ENCODE measurements at places on chromosomes 4 and X. TPM values are rescaled to one million over a fixed set of nuclear protein-coding genes. Genes with fewer than 3 reads are reported as not detected.

Gene ARMCX4
- 23.7 TPM for total RNA-seq

GRCh38 chrX:48761674-48762471 is at the start of gene GLOD5:
TSS of gene GLOD5 (plus strand) at chrX:48761747. CDS start at chrX:48761791, 44 bp downstream.
- peak; percentile 16 for DNase-seq

- no peak for DNase-seq
Measured at GRCh38 chrX:129744861-129745321, 6.1 kb downstream of the XPNPEP2 start.

DNA sequence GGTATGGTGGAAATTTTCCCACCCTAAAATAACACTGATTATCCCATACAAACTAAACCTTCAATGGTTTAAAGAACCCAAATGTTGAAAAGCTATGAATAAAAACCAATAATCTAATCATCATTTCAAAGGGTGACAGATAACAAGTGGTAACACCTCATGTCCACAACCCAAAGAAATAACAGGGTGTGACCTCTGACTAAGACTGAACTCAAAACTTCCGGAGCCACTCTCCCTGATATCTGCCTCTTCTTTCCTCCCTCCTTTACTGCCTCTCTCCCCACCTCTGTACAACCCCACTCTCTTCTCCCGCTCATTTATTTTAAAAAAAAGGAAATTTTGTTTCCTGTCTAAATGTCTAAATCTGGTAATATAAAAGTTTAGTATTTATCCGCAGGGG is 11.5 kb downstream of the FBXW7 start:
- no peak for DNase-seq

GRCh38 chrX:94058728-94059382 is 384.8 kb downstream of the FAM133A start:
- DNase-seq = peak; percentile 21

Gene NLRP2B
- not detected for total RNA-seq

DNA sequence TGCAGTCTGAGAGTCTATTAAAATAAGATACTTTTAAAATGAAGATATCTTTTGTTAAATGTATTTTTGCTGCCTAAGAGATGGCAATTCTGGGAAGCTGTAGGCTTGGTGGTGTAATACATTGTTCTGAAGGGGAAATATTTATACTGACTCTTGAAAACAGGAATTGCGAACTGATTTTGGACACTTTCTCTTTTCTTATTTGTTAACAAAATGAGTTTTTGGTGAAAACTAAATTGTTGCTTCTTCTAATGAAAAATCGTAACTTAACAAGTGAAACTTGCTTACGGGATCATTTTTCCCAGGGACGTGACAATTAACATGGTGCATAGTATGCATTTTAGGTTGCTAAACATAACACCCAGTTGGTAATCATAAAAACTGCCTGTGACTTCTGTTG is 71.0 kb downstream of the RAPGEF2 start:
- DNase-seq = no peak

DNA sequence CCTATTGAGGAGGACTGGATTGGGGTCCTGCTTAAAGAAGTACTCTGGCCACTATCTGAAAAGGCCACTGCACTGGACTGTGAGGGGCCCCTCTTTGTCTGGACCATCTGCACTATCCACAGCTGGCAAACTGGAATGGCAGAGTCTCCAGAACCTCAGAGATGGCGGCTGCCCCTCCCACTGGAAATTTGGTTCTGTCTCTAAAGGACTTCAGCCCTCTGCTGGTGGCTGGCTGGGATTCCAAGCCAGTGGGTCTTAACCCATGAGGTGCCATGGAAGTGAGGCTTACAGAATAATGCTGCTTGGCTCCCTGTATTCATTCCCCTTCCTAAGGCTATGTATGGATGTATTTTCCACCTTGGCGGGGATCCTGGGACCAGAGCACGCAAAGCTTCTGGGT is 41.6 kb upstream of the CYLC1 start:
- no peak for DNase-seq

DNA sequence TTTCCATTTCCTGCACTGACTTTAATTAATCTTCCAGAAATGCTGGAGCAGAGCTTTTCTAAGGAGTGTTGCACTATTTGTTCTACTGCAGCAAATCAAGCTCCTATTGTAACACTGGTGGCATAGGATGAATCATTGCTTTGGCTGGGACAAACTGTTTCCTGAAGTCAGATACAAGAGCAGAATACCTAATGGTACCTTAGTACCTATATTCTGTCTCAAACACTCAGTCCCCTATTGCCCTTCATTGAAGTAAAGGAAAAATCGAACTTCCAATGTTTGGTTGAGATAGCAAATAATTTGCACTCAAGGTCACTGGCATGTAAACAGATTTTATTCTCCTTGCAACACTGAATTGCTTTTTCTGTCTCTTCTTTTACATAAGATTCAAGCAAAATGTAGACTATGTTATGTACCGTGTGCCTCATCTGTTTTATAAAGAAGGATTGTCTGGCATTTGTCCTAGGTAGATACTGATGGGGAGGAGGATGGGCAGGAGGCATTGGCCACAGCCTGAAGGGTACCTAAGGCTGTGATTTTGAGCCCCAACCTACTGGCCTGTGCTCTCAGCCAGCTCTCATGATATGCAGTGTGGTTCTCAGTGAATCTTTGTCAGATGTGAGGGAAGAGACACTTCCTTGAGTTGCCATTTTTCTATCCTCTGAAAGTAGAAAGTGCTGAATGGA is 141.6 kb downstream of the AASDH start:
- no peak for DNase-seq
